Smooth muscle cell of trachea (primary cell): ENCODE measurements at places on chromosomes 7 and 10. TPM values are rescaled to one million over a fixed set of nuclear protein-coding genes. Genes with fewer than 3 reads are reported as not detected.

Gene IFT22
- 26.2 and 26.8 TPM in 2 replicates for total RNA-seq

Gene FAM25C
- total RNA-seq: not detected in 2 replicates

Gene MUC12
- total RNA-seq: 0.50 and 0.87 TPM in 2 replicates

Gene JCAD
- 2.0 and 8.9 TPM in 2 replicates for total RNA-seq

Gene SPDYE1
- not detected in 2 replicates for total RNA-seq

Gene PTF1A
- total RNA-seq: not detected in 2 replicates

Gene PRKG1
- total RNA-seq: 46.3 and 50.4 TPM in 2 replicates

Gene PDLIM1
- total RNA-seq: 15.0 and 16.0 TPM in 2 replicates

Gene CCDC146
- 2.2 and 3.6 TPM in 2 replicates for total RNA-seq

Gene MMRN2
- total RNA-seq: 3.6 and 4.8 TPM in 2 replicates

Gene VAX1
- not detected in 2 replicates for total RNA-seq

Gene TBL2
- total RNA-seq: 66.2 and 135 TPM in 2 replicates

Gene FAM180A
- 68.3 and 80.0 TPM in 2 replicates for total RNA-seq

Gene FAM204A
- total RNA-seq: 34.7 and 71.6 TPM in 2 replicates

Gene LAMB4
- under 0.01 and 0.44 TPM in 2 replicates for total RNA-seq

Gene TMEM213
- not detected in 2 replicates for total RNA-seq

Gene TBX20
- not detected in 2 replicates for total RNA-seq

Gene SPDYE8
- total RNA-seq: 0.17 TPM in 1 of 2 replicates, not detected in the other

Gene OPN4
- not detected in 2 replicates for total RNA-seq

Gene ADCY1
- total RNA-seq: 4.8 and 29.4 TPM in 2 replicates

Gene SORCS3
- total RNA-seq: not detected in 2 replicates
